ENCODE measurements at places on chromosomes 16 and 17.

GRCh38 chr16:82344157-82344556 is 174.1 kb upstream of the MPHOSPH6 start:
- DNase-seq, result no peak

- DNase-seq, result no peak
Observed at GRCh38 chr16:54027062-54027461, 259.5 kb downstream of the IRX3 start.

- no peak for DNase-seq
Observed at GRCh38 chr16:70163596-70163995, 10.0 kb upstream of the CLEC18C start.

DNA sequence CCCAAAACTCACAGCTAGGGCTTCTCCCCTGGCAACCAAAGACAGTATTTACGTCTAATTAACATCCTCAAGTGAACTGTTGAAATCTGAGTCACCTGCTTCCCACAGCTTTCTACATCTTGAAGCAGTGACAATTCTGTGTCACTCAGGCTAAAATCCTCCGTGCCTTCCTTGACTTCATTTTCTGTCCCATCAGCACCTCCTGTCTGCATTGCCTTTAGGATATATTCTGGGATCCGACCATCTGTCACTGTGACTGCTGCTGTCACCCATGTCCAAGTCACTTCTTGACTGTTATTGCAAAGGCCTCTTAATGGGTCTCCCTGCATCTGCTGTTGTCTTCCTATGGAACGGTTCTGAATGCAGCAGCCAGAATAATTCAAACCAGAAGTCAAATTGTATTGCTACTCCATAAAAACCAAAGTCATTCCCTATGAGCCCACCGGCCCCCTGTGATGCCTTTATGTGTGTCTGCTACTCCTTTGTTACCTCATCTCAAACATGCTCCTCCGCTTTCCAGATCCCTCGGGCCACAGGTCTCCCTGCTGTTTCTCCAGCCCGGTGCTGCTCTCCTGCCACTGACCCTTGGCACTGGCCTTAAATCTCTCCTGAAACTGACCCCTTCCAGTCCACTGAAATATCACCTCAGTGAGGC is 56.9 kb downstream of the WWP2 start:
- no peak for DNase-seq
